ENCODE measurements at places on chromosomes 13 and 19.

DNA sequence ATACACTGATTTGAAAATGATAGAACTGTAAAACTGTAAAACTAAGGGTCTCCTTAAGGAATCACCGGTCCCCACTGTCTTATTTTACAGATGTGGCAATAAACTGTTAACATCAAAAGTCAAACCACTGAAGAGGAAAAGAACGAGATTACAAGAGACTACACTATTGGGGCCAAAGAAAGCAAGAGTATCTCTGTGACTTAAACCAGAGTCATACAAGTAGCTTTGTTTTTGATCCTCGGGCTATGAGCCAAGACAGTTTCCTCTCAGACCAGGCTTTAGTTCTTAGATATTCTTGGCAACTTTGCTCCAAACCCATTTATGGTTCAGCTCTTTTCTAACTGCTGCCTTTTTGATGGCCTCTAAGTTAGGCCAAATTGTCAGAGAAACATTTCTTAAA lies 113.8 kb downstream of the TBC1D4 start:
- no peak for DNase-seq

DNA sequence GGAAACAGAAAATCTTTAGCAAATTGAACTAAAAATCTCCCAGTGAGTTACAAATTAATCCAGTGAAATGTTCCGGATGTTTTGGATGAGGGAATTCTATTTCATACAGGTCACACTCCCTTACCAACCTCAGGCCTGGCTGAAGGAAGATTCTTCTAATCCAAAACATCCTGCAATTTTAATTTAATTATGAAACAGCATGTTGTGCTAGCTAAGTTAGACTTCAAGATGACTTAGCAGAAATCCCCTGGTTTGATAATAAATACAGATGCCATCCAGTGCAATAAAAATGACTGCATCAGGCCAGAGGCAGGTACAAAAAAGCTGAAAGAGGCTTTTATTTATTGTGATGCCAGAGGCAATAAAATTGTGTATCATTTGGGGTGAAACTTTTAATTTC lies 96.7 kb upstream of the CLDN10 start:
- no peak for DNase-seq

DNA sequence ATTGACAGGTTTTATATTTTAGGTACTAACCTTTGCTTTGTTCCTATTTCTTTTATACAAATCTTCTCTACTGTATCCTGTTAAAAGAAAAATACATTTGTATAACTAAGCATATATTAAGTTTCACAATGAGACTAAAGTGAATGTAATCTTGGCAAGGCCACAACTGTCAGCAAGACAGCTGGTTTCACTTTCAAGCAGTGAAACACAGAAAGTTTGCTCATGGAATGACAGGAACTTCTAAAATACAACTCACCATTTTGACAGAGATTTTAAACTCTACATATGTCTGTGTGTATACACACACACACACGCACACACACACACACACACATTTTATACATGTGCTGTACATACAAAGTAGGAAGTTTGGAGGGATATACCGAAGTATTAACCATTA lies 53.3 kb downstream of the PARP4 start:
- DNase-seq: no peak

DNA sequence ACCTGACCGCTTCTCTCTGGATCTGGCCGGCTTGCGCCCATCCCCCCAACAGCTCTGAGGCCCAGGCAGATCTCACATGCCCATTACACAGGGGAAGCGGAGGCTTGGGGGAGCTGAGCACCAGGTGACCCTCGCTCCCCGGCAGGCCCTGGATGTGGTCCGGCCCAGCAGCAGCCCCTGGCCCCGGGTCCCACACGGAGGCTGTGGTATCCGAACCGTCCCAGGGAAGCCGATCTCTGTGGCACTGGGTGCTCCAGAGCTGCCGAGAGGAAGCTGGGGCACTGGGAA lies 27.7 kb downstream of the SBNO2 start:
- DNase-seq: no peak

DNA sequence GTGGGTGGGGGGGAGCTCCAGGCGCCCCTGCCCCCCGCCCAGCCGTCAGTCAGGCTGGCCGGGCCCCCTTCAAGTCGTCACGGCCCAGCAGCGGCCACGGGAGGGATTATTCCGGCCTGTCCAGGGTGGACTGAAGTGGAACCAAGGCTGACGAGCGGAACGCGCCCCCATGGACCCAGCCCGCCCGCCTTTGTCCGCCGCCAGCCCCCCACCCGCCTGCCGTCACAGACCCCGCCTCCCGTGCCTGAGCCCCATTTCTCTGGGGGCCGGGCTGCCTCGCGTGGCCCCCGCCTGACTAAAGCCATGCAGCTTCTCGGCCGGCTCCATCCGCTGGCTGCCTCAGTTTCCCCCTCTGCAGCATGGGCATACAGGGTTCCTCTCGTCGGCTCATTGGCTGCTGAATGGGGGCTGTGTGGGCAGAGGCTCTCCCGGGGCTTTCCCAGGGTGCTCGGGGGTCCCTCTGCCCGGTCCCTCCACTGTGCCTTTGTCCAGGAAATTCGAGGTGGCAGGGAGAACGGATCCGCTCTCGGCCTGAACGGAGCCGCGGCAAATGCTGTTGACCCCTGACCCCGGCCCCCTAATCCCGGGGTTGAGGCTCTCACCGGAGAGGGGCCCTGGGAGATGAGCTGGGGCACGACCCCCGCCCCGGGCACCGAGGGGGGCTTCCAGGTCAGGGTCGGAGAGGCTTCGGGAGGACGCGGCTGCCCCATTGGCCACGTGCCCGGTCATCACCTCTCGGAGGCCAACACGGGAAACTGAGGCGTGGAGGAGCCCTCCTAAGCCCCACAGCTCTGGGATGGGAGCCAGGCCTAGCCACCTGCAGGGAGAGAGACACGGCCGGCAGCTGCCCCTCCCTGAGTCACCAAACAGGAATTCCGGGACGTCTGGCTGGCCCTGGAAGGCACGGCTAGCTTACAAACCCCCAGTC lies 27.4 kb downstream of the EFNA2 start:
- DNase-seq: no peak

DNA sequence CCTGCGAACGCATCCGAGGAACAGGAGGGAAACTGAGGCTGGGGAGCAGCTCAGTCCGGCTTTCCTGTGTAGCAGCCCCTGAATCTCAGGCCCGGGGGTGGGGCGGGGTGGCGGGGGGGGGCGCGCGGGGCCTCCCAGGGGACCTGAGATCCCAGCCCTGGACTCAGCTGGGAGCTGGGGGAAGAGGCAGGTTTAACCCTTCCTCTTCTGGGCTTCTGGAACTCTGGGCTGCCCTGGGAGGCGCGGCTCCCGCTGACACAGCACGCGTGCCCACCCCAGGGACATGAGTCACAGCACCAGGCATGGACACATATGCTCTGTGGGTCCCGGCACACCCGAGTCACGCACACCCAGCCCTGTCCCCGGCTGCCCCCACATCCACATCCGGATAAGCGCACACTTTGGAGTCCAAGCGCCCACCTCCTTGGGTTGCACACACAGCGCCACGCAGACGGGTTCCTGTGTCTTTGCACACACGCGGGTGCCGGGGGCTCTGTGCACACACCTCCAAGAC lies 3.5 kb upstream of the CIRBP start:
- DNase-seq: no peak

DNA sequence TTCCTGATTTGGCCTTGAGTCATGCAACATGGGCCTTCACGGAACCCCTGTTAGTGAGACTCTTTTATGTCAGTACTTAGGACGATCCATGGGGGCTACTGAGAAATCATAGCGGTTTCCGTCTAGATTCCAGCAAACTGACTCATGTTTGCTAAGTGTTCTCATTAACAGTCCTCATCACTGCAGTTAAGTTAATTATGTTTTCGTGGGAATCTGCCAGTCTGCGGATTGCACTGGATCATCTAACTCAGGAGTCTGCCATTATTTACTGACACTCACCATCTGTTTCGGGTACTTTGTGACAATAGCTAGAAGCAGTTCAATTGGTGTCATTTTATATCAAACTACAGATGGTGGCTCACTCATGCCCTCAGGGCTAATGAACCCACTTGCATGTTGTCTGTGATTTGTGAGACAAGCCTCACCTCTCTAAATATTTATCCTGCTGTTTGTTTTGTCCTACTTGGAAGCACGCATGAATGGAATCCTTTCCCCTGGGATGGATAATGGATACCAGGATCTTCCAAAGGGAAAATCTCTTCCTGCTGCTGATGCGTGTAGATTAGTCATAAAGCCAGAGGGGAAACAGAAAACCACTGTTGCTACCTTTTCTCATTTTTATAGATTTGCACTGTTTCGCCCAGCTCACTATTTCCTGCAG lies 61.8 kb downstream of the RAB20 start:
- no peak for DNase-seq

- no peak for DNase-seq
These were observed 65.5 kb upstream of the FAM216B start for GRCh38 chr13:42715909-42716308.

DNA sequence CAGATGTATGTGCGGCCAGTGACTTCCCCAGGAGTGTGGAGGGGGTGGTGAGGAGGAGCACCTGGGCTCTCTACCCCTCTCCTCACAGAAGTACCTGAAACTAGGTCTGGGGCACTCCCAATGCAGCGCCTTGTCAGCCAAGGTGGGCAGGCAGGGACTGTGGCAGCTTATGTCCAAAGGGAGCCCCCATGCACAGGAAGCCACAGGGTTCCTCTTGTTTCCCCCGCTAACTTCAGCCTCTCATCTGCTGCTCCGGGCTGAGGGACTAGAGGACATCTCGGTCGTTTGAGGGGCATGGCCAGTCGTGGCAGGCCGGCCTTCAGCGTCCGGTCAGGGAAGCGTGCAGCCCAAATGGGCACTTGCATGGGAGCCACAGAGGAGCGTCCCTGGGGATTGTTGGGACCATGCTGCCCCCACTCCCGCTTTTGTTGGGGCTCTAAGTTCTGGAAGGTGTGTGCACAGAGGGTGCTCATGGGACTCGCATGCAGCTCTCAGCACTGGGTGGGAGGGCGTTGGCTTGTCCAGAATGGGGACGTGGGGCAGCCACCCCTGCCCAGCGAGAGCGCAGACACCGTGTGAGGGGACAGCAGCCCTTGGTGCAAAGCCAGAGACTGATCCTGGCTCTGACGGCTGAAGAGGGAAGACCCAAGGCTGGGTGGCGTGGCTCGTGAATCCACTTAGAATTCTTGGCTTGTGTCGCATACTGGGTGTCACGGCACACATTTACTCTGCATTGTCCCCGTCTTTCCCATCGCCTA lies 16.6 kb upstream of the NPAS1 start:
- DNase-seq: no peak

DNA sequence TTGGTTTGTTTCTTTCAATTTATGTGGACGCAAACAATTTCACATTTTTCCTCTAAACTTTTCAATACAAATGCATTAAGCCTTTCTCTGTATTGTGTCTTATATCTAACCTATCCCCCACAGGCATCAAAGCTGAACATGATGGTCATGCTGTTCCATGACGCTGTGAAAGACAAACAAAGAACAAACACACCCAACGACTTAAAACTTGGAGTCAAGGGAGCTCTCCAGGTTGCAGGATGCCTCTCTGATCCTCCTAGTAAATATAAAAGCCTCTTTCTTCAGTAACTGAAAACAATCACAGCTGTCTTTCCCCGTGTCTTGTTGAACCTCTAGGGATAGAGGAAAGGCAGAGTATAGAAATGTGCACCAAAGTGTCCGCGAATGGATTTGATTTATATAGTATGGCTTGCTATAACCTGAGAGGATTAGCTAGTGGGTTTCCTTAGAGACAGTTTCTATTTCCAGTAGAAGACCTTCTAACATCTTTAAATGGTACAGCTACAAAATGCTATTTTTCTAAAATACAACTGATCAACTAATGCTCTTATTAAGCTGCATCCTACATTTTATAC lies 43.1 kb downstream of the PCDH9 start:
- DNase-seq: no peak

DNA sequence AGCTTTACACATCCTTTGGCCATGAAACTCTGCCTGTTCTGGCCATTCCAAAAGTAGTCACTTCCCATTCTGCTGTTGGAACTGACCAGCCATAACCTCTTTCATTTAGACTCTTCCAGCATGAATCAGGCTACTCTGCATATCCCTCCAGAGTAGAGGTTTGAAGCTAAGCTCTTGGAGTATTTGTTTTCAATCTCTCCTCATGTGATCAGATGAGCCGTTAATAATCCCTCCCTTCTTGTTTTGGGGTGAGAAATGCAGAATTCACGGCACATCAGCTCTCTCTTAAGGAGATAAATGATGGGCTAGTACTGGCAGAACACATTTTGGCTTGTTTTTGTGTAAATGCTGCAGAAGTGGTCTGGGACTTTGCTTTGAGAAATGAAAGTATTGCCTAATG lies 519.9 kb downstream of the PCDH17 start:
- no peak for DNase-seq

GRCh38 chr19:54650108-54650655 lies 12.6 kb upstream of the LILRB4 start:
- no peak for DNase-seq

GRCh38 chr13:34779171-34779570 lies 162.9 kb upstream of the NBEA start:
- DNase-seq: no peak

DNA sequence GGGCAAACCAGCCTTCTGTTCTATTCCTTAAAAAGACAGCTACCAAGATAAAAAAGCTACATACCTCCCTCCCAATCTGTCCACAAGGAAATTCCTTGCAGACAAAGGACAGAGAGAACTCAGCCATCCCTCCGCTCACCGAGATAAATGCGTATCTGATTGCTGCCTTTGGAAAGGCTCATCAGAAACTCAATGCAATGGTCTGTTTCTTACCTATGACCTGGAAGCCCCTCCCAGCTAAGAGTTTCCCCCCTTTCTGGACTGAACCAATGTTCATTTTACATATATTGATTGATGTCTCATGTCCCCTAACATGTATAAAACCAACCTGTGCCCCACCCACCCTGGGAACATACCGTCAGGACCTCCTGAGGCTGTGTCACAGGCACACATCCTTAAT lies 11.6 kb downstream of the BTBD2 start:
- no peak for DNase-seq

- DNase-seq: no peak
These were observed 636 bp upstream of the RB1 start for GRCh38 chr13:48302871-48303358.

DNA sequence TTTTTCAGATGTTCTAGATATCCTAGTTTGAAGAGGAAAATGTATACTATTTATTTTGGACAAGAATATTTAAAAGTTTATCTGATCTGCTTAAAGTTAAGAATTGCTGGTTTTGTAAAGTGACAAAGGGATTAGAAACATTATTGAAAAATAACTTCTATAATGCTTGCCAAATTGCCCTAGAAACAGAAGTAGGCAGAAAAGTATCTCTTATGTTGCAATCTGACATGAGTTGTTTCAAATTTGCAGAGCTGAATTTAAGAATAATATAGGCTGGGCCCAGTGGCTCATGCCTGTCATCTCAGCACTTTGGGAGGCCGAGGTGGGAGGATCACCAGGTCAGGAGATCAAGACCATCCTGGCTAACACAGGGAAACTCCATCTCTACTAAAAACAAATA lies 777.1 kb downstream of the LIG4 start:
- DNase-seq: no peak

All from stimulated activated naive CD4-positive, alpha-beta T cell (primary cell).